ENCODE measurements at places on chromosomes 1 and 21. TPM values are rescaled to one million over a fixed set of nuclear protein-coding genes. Genes with fewer than 3 reads are reported as not detected.

Gene LRRC8C
- 4.2 TPM for polyA plus RNA-seq

Gene NES
- polyA plus RNA-seq = 15.8 TPM

GRCh38 chr1:207414606-207415108 lies 39.5 kb upstream of the CR2 start:
- DNase-seq = no peak

Gene ANGPTL3
- not detected for polyA plus RNA-seq

DNA sequence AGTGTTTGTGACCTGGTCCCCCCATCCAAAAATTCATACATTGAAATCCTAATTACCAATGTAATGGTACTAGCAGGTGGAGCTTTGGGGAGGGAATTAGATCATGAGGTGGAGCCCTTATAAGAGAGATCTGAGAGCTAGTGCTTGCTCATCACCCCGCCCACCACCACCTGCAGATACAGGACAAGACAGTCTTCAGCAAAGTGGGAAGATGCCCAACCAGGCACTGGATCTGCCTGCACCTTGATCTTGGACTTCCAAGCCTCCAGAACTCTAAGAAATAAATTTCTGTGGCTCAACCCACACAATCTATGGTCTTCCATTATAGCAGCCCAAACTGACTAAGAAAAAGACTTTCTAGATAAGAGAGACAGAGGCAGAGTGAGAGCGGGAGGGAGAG lies 343.4 kb downstream of the LRRIQ3 start:
- DNase-seq = no peak

DNA sequence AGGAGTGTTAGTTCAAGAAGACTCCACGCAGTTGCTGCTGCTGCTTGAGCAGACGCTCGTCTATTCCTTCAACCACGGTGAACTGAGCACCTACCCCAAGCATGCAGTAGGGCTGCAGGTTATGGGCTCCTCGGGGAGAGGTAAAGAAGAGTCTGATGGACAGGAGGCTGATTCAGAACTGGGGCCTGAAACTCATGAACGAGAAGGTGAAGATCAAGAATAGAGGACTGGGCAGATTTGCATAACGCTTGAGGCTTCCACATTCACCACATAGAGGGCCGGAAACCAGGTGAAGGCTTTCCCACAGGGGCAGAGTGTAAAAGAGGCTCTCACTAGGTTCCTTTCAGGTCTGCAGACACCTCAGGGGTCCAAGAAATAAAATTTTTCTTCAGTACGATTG lies 9.1 kb downstream of the ABCA4 start:
- DNase-seq = no peak

Gene RHD
- polyA plus RNA-seq = not detected

Gene NHLH1
- 0.16 TPM for polyA plus RNA-seq

Gene TGFB2
- polyA plus RNA-seq = 2.4 TPM

GRCh38 chr1:96808191-96808590 lies 86.6 kb downstream of the PTBP2 start:
- DNase-seq = peak; percentile 16

DNA sequence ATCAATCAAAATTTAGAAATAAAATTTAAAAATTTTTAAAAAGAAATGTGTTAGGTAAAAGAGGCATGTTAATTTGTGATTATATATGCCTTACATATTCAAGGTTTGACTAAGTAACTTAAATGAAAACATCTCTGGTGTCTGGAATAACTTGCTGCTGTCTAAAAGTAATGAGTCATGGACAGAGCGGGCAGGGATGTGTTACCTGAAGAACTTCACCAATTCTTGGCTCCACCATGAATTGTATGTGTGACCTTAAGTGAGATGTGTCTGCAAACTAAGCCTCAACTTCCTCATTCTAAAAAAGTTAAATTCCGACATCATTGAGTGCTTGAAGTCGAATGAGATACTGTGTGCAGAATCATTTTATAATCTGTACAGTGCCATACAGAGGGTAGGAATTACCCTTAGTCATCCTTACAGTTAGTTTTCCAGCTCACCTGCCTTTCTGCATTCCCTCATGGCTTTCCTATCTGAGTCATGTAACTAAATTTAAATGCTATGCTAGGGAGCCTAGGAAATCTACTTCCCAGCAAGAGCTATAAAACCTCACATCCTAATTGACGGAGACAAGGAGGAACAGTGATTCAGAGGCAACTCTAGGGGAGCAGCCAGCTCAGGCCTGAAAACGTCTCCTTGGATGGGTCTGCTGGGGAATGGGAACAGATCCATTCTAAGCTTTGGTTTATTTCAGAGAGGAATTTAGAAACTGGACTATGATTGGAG lies 100.7 kb upstream of the TSPAN2 start:
- DNase-seq = no peak

Gene IGSF3
- polyA plus RNA-seq = 3.6 TPM

DNA sequence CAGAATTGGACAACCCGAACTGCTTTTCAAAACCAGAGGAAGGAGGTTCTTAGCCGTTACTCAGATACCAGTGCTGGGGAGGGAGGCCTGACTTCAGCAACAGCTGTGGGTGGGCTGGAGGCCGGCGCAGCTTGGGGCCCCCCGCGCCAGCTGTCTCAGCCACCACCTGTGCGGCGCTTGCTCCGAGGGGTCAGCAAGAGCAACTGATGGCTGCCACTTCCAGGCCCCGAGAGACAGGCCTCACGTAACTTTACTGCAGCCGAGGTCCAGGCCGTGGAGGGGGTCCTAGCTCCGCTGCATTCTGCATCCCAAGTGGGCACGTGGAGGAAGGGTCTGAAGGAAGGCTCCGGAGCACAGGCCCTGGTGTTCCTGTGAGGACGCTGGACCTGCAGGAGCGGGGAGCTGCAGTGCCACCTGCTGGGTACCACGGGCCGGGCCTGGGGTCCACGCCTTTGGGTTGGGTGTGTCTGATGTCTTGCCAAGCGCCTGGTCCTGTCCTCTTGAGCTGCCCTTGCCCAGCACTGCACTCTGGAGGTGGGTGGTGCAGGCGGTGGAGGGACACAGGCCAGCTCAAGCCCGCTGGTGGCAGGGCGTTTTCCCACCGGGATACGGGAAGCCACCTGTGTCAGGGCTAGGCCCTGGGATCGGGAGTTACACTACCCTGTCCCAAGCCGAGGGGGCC lies 9.8 kb downstream of the THAP3 start:
- DNase-seq = peak; percentile 83

- no peak for DNase-seq
Observed at GRCh38 chr21:45592208-45592619, 50.0 kb upstream of the SLC19A1 start.

DNA sequence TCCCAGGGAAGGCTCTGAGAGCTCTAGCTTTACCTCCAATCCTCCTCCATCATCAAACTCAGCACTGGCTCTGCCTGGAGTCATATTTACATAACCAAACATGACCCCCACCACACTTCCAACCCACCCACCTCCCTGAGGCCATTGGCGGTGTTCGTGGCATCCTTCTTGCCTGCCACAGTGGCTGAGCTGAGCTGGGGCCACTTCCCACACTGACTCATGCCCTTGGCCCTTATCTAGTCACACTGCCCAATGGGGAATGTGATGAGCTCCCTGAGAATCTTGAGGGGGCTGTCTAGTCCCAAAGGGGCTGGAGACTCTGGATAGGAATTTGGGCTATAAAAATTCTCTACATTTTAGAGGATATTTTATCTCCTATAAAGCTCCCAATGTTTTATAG lies 230.9 kb upstream of the IRF2BP2 start:
- DNase-seq = no peak

- no peak for DNase-seq
Observed at GRCh38 chr1:211711315-211711705, 35.9 kb upstream of the NEK2 start.

DNA sequence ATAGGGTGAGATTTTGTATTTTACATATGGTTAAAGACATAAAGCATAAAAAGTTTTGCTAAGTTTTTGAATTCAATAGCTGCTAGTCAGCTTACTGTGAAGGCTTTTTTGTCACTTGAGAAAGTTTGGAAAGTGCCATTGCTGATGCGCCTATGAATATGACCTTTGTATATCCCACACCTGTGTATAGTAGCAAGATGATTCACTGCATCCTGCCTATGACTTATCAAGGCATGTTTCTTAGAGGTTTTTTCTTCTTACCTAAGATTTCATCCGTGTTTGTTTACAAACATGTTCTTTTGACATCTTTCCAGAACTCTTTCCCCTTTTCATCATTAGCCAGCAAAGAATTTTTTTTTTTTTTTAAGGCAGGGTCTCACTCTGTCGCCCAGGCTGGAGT lies 51.5 kb downstream of the PRKAA2 start:
- no peak for DNase-seq

DNA sequence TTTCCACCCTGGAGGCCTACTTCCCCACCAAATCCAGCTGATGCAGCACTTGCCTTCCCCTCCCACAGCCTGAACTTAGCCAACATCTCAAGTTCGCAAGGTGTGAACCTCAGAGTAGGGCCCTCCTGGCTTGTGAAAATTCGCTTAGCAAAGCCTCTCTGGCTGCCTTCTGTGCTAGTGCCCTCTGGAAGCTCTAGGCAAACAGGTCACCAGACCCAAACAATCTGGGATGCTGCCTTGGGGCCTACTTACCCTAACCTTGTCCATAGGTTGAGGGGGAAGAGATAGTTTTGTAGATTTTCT lies 30.3 kb upstream of the TRABD2B start:
- no peak for DNase-seq

- no peak for DNase-seq
Observed at GRCh38 chr1:162536511-162536910, 25.0 kb upstream of the UAP1 start.

- no peak for DNase-seq
Observed at GRCh38 chr1:158951956-158952355, 20.6 kb downstream of the PYHIN1 start.

DNA sequence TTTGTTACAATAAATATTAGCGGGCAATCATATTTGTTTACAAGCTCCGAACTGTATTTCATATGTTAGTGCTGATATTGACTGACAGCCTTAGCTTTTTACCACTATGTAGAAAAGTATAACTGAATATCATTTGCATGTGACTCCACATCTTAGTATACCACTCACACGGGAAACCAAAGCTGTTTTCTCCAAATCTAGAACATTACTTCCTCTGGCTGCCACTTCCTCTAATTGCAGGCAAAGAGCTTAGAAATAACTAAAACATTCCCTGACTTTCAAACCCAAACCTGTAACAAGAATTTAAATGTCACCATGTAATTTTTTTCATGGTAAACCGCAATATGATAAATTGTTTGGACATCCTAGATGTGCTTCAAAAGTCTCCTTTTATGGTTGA lies 174.7 kb downstream of the LBR start:
- DNase-seq = no peak

GRCh38 chr1:81654147-81654546 lies 146.6 kb upstream of the ADGRL2 start:
- no peak for DNase-seq

Gene BACE2
- 21.8 TPM for polyA plus RNA-seq

- DNase-seq = no peak
Observed at GRCh38 chr1:223401873-223402789, 8.9 kb downstream of the CCDC185 start.

DNA sequence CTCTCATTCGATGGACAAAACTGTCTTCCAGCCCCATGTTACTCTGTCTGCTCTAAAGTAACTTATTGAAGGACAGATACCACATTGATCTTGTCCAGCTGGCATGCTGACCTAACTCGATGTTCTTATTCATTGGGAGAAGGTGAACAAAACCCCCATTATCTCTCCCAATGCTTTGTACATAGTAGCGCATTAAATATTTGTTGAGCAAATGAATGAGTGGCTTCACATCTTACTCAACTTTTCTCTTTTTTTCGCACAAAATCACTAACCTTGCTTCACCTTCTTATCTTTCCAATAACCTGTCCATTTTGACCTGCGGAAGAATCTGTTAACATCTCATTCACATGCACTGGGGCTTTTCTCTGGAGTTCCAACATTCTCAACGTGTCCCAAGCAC lies 18.3 kb downstream of the MAB21L3 start:
- no peak for DNase-seq

DNA sequence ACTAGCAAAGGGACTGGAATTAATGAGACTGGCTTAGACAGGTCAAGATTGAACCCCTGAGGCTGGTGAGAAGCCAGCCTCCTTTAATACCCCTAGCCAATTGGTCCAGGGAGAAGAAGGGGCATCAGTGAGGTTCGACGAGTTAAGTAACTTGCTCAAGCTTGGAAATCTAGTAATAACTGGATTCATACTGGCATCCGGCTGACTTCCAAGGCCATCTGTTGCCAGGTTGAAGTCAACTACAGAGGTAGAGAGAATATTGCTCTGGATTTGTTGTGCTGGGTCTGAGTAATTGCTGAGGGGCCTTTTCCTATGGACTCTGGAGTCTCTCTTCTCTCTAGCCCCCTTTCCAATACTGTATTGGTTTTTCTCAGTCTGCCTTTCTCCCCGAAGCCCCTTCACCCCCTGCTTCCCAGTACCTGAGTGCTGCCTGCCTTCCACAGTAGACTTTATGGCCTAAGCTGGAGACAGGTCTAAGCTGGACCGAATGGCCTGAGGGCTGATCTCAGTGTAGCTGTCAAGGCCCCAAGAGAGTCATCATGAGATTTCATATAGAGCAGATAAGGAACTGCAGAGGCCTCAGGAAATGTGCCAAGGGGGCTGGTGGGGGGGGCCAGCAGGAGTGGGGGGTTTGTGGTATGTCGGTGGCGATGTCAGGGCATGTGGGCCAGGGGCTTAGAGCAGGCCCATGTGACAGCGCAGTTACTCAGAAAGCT lies 42.4 kb upstream of the IL19 start:
- DNase-seq = no peak

Gene C21orf58
- polyA plus RNA-seq = 9.7 TPM

GRCh38 chr1:63713627-63714481 lies 60.0 kb upstream of the ROR1 start:
- no peak for DNase-seq

Gene TPM3
- 324 TPM for polyA plus RNA-seq

- DNase-seq = no peak
Observed at GRCh38 chr1:202794051-202794740, 14.0 kb downstream of the KDM5B start.

Gene NOS1AP
- polyA plus RNA-seq = 0.03 TPM

- DNase-seq = no peak
Observed at GRCh38 chr1:27076803-27077202, 64.2 kb upstream of the TENT5B start.

DNA sequence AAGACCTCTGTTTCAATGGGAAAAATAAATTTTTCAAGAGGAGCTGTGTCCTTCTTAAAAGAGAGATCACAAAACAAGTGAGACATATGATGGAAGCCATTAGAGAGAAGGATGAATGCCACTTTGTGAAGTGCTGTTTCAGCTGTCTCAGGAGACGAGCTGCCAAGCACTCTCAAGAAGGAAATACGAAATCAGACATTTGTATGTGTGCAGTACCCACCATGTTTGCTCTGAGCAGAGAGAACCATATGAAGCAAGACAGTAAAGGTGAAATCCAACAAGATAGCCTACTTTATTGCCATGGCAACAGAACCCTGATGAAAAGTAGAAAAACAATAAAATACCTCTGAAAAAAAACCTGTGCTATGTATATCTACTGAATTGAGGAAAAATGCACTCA lies 168.1 kb downstream of the AMY1C start:
- no peak for DNase-seq

- DNase-seq = no peak
Observed at GRCh38 chr1:45322486-45323040, 4.1 kb upstream of the HPDL start.

Gene OR6N1
- not detected for polyA plus RNA-seq

DNA sequence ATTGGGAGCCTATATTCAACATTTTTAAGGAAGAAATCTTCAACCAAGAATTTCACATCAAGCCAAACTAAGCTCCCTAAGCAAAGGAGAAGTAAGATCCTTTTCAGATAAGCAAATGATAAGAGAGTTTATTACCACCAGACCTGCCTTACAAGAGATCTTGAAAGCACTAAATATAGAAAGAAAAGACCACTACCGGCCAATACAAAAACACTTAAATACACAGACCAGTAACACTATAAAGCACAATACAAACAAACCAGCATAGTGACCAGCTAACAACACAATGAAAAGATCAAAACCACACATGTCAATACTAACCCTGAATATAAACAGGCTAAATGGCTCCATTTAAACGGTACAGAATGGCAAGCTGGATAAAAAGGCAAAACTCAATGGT lies 165.4 kb downstream of the MRPL39 start:
- DNase-seq = no peak

Measured in SK-N-SH (cell line).